ENCODE measurements at places on chromosomes 2 and 18. TPM values are rescaled to one million over a fixed set of nuclear protein-coding genes. Genes with fewer than 3 reads are reported as not detected.

DNA sequence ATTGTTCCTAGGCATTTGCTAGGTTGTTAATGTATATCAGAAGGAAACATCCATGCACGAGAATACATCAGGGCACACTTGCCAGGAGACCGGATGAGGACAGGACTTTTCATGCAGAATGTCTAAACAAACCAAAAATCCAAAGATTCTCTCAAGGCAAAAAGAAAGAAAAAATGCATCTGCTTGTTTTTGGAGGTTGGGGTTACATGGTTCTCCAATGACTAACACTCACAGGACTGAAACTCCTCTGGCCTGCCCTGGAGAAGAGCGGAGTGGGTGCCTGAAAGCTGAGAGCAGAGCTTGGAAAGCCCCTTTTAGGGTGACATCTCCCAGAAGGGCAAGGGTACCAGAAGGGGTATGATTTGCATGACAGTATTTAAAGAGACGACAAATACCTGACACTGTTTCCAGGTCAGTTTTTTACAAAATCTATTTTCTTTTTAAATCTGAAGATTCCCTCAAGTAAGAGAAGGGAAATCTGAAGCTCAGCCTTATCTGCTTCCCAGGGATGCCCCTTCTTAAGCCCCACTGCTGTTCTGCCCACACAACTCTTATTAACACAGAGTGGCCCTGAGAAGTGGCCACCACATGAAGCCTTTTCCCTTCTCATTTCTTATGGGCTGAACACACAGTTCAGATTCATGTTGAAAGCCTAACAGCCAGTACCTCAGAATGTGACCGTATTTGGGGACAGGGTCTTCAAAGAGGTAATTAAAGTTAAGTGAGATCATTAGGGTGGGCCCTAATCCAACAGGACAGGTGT is 216.4 kb downstream of the STK39 start:
- DNase-seq = no peak

DNA sequence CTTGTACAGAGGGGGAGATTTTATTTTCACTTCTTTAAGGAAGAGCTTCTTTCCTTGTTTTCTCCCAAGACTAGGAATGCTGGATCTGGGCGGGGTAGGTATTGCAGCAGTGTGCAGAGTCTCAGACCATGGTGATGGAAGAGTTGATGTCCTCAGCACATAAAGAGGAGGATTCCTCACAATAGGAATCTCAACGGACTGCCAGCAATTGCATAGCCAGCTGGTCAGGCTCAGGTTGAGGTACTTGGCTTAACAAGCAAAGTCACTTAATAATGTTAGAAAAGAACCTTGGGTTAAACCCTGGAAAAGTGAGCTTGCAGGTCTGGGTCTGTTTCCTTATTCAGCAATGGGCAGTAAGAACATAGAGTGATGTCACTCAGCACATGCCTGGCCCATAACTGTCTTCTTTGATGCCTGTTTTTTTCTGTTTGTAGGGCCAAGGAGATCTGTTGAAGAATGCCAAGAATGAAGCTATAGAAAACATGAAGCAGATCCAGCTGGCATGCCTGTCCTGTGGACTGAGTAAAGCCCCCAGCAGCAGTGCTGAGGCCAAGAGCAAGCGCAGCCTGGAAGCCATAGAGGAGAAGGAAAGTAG is 342.1 kb downstream of the PLCL1 start:
- no peak for DNase-seq

The TMEM163 gene
- total RNA-seq = 0.18 TPM

GRCh38 chr2:1563943-1564891 is 151.0 kb downstream of the TPO start:
- DNase-seq = peak; percentile 47

- no peak for DNase-seq
Measured at GRCh38 chr18:22026889-22027288, 142.5 kb upstream of the GATA6 start.

The EVA1A gene
- total RNA-seq = not detected

The MTIF2 gene
- total RNA-seq = 31.2 TPM

DNA sequence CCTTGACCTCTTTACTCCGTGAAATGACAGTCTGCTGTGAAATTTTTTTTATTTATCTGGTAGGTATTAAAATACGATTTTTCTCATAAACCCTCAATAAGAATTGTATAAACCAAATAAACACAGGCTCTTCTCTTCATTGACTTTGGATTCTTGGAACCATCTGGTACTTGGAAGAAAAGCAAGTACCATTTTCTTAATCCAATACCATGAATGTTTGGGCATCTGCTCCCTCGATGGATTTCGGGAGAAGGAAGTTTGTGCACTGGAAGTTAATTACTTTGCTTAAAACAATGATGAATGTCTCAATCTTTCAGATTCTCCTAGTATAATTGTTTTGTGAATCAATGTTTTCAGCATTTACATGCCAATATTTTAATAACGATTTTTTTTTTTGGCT is 5.3 kb upstream of the SCG2 start:
- no peak for DNase-seq

GRCh38 chr2:13156916-13157315 is 440.2 kb downstream of the TRIB2 start:
- DNase-seq = no peak

DNA sequence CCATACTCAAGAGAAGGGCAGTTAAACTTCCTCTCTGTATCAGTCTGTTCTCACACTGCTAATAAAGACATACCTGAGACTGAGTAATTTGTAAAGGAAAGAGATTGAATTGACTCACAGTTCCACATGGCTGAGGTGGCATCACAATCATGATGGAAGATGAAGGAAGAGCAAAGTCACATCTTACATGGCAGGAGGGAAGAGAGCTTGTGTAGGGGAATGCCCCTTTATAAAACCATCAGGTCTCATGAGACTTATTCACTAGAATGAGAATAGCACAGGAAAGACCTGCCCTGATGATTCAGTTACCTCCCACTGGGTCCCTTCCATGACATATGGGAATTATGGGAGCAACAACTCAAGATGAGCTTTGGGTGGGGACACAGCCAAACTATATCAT is 1.4 kb upstream of the IL36B start:
- no peak for DNase-seq

DNA sequence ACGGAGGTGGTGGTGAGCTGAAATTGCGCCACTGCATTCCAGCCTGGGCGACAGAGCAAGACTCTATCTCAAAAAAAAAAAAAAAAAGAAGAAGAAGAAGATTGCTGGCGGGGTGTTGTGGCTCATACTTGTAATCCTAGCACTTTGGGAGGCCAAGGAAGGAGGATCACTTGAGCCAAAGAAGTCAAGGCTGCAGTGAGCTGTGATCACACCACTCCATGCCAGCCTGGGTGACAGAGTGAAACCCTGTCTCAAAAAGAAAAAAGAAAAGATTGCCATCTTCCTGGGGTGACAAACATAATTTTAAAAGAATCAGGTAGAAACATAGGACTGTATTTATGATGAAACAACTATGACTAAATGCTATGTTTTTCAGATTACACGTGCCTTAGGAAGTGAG is 55.1 kb upstream of the EML4 start:
- DNase-seq = no peak

GRCh38 chr18:13530033-13530878 is 196.1 kb downstream of the FAM210A start:
- DNase-seq = no peak

DNA sequence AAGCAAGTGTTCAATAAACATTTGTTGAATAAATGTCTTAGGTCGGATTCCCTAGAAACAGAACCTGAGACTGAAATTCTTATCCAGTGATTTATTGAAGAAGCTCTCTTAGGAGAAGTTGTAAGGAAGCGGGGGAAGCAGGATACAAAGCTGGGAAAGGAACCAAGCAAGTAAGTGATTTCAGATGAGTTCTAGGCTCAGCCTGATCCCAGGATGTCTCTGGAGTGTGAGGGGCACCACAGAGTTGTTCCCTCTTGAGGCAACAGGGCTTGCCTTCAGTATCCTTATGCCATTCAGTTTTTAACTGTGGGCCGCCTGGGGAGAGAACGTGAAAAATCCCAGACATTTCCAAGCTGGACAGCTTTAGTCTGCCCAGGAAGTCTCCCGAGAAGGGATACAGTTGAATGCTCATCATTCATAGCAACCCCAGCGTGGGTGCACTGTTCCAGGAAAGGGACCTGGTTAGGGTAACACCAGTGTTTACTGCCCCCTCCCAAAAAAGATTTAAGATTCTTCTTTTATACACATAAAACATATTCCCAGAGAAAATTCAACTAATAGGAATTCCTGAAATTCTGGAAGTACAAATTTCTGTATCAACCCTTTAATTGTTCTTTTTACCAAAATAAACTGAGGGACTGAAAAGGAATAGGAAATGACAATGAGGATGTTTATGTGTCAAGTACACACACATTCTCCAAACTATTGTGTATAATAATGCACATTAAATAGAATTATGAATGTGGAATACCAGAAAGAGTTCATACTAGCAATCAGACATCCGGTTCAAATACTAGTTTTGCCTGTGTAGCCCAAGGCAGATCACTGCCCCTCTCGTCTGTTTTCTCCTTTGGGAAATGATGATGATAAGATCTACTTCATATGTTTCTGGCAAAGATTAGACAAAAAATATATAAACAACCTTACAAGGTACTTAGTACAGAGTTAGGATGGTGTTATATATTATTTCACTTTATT is 592.1 kb upstream of the CDH2 start:
- no peak for DNase-seq

GRCh38 chr18:3720818-3721545 is 271.0 kb downstream of the TGIF1 start:
- DNase-seq = no peak

DNA sequence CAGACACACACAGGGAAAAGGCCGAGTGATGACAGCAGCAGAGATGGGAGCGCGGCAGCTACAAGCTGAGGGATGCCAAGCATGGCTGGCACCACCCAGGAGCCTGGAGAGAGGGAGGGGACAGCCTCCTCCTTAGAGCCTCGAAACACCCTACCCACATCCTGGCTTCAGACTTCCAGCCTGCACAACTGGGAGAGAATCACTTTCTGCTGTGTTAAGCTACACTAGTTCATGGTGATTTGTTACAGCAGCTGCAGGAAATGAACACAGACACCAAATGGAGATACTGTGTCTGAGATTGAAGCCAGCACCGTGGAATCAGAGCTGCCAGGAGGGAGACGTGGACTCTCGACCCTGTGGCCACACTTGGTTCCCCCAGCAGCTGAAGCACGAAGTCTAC is 27.5 kb upstream of the FOSL2 start:
- no peak for DNase-seq

The TUBA4B gene
- not detected for total RNA-seq

The LBX2 gene
- total RNA-seq = 0.59 TPM

DNA sequence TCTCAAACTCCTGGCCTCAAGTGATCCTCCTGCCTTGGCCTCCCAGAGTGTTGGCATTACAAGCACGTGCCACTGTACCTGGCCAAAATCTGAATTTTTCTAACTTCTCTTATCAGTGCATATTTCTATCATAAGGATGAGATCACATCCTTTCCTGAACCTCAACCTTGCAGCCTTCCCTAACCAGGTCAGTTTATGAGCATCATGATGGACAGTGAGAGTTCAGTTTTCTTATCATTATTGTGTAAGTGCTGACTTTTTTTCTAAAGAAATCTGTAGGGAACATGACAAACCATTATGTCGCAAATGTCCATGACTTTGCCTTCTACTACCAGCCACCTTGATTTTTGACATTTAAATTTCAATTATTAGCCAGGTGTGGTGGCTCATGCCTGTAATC is 31.5 kb downstream of the MRPL33 start:
- no peak for DNase-seq

GRCh38 chr2:86054535-86055082 is 51.1 kb downstream of the POLR1A start:
- no peak for DNase-seq

DNA sequence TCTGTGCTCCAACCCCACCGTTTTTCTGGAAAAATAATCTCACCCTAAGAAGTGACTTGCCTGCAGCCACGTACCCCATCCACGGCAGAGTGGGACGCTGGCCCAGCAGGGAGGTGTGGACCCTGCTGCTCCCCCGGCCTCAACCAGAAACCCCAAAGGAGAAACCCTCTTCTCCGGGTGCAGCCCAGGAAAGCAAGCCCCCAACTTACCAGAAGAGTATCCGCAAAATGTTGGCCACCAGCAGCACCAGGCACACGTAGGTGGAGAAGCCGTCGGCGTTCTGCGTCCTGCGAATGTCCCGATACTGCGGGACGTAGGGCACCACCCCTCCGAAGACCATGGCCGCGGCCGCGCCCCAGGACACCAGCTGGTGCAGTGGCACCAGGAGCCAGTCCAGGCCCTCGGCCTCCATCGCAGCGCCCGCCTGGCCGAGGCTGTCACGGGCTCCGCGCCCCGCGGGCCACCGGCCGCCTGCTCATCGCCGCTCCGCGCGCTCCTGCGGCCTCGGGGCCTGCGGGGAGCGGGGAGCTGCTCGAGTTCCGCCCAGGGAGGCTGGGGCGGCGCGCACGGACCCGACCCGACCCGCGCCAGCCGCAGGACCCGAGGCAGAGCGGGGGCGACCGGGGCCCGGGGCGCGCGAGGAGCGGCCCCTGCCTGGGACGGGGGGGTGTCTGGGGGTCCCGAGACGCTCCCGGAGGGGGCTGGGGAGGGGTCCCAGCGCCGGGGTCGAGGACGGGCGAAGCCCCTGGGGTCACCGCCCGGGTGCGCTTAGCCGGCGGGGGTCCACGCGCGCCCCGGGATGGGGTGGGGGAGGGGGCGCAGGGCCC is 725 bp downstream of the SLC66A2 start:
- DNase-seq = no peak

DNA sequence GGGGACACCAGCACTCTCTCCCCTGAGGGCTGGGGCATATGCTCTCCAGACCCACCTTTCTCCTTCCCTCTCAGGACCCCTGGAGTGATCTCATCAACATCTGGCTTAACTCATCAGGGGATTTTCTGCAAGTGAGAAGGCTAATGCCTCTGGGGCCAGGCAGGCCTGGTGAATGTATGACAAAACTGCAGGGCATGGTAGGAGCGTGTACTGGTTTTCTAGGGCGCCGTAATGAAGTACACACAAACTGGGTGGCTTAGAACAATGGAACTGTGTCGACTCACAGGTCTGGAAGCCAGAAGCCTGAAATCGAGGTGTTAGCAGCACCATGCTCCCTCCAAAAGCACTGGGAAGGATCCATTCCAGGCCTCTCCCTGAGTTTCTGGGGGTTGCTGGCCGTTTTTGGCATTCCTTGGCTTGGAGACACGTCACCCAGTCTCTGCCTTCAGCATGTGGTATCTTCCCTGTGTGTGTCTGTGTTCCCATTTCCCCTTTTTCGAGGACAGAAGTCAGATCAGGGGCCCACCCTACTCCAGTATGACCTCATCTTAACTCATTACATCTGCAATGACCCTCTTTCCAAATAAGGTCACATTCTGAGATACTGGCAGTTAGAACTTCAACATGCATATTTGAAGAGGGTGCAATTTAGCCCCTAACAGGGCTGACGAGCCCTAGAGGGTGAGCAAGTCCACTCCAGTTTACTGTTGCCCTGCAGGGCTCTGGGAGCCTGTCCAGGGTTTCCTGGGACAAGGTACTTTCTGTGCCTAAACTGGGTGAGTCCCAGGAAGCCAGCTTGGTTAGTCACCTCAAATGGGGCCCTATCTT is 45.5 kb upstream of the CAB39 start:
- no peak for DNase-seq

The MYO1B gene
- 0.73 TPM for total RNA-seq

DNA sequence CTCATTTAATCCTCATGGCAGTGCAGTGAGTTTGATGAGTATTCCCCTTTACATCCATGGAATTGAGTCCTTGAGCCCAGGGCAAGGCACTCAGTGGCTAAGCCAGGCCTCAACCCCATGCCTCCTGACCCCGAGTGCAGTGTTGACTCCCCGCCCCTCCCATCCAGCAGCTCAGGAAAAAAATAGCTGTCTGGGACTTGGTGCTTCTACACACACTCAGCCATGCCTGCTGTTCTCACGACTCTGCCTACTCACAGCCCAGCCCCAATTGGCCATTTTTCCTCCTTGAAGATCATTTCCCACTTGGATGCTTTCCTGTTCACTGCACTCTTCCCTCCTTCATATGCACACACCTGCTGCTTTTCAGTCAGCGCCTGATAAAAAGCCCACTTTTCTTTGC is 8.8 kb downstream of the FOSL2 start:
- DNase-seq = no peak

Measured in T-cell (primary cell).